NCI-H460 (cell line): ENCODE measurements at places on chromosomes 11 and 22.

- no peak for DNase-seq
Measured at GRCh38 chr11:70463478-70464255, 65.3 kb downstream of the CTTN start.

- DNase-seq, result no peak
Measured at GRCh38 chr11:119470317-119471291, 47.6 kb upstream of the THY1 start.

GRCh38 chr11:80469871-80470270 is 1029.0 kb upstream of the TENM4 start:
- no peak for DNase-seq

GRCh38 chr11:92297567-92298553 is 73.2 kb downstream of the FAT3 start:
- no peak for DNase-seq

- DNase-seq, result no peak
Measured at GRCh38 chr22:32706149-32706548, 95.4 kb upstream of the TIMP3 start.
